ENCODE measurements at places on chromosomes 13 and 19.
A peak's percentile ranks its signal among the peaks of the same experiment; 100 is the strongest.

- peak; percentile 76 for DNase-seq
These were observed 47.4 kb upstream of the TMTC4 start for GRCh38 chr13:100721885-100722512.

GRCh38 chr19:47756953-47757608 is 11.7 kb downstream of the NOP53 start:
- no peak for DNase-seq

DNA sequence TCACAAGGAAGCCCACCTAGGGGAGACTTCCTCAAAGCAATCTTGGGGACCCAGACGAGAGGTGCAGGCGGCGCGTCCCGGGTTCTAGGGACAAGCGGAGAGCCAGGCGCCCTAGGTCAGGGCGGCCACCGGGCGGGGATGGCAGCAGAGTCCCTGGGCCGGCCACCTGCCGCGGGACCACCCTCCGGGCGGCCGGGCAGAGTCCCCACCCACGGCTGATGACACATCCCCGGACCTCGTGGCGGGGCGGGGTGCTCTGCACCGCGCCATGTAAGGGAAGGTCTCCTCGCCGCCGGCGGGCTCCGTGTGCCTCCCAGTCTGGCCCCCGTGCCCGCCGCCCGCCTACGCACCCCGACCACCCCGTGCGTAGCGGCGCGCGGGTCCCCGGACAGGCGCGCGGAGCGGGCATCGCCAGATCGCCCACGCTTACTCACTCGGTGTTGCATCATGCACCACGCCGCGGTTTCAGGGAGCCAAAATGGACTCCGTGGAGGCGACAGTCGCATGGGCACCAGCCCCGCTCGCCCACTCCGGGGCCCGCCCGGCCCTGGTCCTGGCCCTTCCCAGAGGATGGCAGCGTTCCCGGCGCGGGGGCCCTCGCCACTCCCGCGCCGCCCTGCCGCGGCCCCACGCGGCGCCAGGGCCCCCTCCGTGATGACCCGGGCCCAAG is 643 bp downstream of the SLC7A1 start:
- DNase-seq = peak; percentile 16

DNA sequence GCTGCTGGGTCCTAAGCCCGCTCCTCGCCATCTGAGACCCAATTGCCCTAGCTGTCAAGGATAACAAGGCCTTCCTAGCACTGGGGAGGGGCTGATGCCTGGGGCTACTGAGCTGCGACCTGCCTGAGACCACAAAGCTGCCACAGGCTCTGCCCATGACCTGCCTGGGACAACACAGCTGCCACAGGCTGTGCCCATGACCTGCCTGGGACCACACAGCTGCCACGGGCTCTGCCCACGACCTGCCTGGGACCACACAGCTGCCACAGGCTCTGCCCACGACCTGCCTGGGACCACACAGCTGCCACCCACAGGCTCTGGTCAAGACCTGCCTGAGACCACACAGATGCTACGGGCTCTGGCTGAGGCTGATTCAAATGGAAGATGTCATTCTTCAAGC is 54.8 kb downstream of the EPS15L1 start:
- DNase-seq = no peak

- DNase-seq = peak; percentile 26
These were observed 33.2 kb downstream of the CCL25 start for GRCh38 chr19:8085598-8086408.

DNA sequence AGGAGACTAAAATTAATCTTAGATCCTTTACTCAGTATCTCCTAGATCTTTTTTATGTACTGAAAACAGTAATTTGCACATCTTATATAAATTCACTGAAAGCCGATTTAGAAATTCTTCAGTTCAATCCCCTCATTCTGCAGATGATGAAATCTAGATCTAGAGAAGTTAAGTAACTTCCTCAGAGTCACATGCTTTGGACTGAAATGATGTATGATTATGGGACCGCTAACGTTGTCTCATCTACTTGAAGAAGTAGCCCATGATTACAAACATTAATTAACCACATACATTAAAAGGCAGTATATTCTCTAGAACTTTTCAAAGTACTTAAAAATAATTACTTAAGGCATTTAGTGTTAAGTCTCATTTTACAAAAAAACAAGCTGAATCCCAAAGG is 37.8 kb downstream of the ELF1 start:
- no peak for DNase-seq

DNA sequence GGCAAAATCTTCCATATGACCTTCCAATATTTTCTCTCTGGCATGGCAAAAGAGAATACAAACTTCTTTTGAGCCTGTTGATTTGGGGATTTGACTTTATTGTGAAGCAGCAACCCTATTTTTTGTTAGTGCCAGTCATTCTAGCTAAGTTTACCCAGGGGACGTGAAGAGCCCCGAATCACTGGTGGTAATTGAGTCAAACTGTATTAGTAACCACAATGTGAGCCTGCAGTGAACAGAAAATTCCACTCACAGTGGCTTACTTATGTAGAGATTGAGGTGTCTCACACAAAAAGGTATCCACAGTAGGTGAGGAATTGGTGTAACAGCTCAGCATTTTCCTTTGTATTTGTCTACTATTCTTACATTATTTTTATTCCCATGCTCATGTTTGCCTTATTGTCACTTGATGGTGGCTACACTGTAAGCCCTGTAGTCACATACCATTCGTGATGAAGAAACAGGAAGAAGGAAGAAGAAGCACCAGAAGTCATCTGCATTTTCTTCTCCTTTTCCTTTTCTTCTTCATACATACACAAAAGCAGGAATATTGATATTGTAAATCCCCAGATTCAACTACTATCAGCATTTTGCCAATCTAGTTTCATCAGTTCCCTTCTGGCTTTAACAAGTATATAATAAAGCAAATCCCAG is 33.3 kb upstream of the MYCBP2 start:
- no peak for DNase-seq

GRCh38 chr13:29369060-29369743 is 226.3 kb downstream of the SLC7A1 start:
- DNase-seq = no peak

GRCh38 chr13:29103065-29103800 is 283.1 kb downstream of the MTUS2 start:
- DNase-seq = no peak

DNA sequence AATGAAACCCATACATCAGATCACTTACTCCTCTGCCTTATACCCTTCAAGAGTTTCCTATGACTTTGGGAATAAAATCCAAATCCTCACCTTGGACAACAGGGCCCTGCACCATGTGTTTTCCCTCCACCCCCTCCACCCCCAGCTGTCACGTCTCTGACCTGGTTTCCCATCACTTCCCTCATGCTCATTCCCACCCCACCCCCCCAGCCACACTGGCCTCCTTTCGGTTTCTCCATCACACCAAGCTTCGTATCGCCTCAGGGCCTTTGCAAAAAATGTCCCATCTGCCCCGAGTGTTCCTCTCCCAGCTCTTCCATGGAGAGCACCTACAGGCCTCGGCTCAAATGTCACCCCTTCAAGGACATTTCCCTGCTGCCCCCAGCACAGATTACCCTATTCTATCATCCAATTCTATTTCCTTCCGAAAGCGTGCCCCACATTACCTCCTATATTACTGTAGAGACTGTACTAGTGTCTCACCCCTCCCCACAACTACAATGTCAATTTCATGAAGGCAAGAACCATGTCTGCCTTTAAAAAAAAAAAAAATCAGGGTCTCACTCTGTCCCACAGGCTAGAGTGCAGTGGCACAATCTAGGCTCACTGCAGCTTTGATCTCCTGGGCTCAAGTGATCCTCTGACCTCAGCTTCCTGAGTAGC is 16.8 kb upstream of the FFAR2 start:
- DNase-seq = no peak

DNA sequence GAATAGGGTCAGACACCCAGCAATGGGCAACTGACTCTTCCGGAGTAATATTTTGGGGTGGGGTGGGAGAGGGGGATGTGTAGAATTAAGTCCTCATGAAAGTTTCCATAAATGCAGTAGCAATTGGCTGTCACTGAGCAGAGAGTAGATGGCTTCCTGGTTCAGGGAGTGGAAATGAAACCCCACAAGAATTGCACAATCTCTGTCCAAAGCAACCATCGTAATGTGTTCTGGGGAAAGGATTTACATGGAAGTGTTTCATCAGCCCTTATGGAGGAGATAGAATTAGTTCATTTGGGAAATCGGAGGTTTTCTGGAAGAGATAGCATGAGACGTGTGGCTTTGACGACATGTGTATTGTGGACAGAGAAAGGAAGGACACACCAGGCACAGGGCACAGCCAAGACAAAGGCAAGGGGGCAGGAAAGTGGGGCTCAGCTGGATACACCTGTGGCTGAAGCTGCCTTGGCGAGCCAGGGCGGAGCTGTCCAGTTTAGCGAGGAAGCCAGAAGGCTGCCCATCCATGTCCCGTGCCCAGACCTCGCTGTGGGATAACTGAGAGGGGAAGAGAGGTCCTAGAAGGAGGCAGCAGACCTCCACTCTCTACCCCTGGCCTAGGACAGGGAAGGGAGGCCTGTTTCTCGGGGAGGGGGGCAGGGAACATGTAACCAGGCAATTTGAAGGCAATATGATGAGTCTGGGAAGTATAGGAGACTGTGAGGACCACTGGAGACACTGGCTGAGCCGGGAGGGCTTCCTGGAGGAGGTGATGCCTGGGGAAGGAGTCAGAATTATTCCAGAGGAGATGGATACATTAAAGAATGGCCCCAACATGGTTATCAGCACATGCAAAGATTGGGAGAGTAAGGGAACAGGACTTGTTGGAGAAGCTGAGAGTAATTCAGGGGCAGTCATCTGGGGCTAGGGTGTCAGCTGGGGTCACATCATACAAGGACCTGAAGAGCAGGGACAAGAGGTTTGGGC is 2.6 kb upstream of the CLEC4G start:
- DNase-seq = no peak

- no peak for DNase-seq
These were observed 19.6 kb upstream of the NFIC start for GRCh38 chr19:3346677-3347353.

DNA sequence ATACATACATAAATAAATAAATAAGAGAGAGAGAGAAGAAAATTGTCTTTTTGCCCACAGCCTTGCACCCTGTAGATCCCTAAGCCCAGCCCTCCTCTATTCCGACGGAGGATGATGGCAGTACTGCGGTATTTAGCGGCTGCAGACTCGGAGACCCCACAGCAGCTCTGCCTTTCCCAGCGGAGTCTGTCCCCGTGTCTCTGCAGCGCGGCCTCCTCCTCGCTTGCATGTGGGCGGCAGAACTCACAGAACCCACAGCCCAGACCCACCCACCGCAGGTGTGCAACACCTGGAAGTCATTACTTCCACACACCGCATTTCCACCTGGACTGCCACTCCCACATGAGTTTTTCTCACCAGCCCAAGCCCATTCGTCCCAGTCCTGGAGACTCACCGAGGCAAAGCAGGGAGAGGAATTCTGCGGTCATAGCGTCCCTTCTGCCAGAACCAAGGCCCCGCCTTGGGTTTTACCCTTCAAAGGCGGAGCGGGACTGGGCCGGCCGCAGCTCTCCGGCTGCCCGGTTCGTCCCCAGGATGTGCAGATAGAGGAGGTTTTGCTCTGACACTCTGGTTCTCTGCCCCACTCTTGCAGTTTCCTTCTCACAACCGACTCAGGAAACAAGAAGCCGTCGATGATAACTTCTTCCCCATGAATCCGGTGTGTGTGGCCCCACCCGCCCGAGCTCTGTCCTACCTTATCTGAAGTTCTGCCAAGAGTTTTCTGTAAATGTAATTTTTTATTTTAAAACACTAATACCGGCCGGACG is at the start of gene VSTM1:
TSS of gene VSTM1 (minus strand) at position 548 of the 767 bp plus-strand sequence. CDS start at position 428, 120 bp downstream.
- DNase-seq = no peak

GRCh38 chr19:47467914-47468313 is 3.8 kb downstream of the SLC8A2 start:
- no peak for DNase-seq

DNA sequence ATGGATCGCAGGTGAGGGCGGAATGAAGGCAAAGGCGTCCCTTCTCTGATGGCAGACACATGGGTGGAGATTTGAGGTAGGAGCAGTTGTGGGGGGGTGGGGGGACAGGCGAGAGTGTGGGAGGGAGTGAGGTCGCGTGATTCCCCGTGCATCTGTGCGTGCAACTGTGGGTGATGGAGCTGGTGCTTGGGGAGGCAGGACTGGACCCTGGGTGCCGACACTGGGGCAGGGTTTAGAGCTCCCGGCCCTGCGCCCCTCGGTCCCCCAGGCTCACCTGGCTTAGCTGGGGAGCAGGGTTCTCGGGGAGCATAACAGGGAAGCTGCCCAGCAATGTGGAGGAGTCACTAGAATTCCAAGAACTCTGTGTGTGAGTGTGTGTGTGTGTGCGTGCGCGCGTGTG is 3.4 kb downstream of the TMPRSS9 start:
- no peak for DNase-seq

DNA sequence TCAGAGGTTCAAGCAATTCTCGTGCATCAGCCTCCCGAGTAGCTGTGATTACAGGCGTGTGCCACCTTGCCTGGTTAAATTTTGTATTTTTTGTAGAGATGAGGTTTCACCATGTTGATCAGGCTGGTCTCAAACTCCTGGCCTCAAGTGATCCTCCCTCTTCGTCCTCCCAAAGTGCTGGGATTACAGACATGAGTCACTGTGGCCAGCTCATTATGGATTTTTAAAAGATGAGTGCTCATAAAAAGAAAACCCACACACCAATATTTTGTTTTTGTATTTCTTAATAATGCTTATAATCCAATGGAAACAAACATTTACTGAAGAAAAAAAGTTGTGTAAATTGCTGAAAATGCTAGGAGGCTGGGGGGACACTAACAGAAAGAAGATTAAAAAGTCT is 5.0 kb upstream of the MICU2 start:
- DNase-seq = no peak

- peak; percentile 45 for DNase-seq
These were observed 61.2 kb downstream of the RAB20 start for GRCh38 chr13:110500341-110500740.

DNA sequence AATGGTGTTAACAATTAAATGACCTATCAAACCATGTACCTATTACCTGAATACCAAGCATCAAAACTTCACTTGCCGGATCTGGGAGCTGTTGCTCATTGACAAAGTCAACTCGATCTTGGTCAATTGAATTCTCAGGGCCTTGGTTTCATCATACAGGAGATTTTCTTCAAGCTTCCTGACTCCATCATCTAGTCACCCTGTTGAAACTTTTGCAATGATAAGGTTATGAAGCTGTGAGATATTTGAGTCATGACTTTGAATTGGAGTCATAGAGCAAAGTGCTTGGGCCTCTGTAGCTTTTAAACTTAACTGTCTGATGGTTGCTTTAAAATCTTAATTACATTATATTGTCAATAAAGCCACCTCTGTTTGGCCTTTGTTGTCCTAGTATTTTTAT is 260.9 kb downstream of the COG6 start:
- no peak for DNase-seq

DNA sequence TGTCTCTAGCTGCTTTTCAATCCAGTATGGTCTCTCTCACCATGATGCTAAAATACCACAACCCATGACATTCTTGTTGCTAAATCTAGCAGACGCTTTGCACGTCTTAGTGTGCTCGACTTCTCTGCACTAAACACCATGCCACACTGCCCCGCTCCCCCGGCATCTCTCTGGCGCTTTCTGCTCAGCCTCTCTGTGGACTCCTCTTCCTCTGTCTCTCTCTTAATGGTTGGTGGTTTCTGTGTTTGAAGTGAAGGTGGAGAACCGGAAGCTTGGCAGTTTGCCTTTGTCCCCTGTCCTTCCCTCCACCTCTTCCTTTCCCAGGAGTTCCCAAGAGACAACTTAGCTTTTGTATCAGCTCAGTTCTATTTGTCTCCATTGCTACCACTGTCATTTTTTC is 8.8 kb downstream of the ERCC5 start:
- DNase-seq = no peak

- no peak for DNase-seq
These were observed 72.2 kb upstream of the WASF3 start for GRCh38 chr13:26485288-26485687.

All from WERI-Rb-1 (cell line).